CD8-positive, alpha-beta T cell (primary cell): ENCODE measurements at places on chromosomes 12 and 14.

DNA sequence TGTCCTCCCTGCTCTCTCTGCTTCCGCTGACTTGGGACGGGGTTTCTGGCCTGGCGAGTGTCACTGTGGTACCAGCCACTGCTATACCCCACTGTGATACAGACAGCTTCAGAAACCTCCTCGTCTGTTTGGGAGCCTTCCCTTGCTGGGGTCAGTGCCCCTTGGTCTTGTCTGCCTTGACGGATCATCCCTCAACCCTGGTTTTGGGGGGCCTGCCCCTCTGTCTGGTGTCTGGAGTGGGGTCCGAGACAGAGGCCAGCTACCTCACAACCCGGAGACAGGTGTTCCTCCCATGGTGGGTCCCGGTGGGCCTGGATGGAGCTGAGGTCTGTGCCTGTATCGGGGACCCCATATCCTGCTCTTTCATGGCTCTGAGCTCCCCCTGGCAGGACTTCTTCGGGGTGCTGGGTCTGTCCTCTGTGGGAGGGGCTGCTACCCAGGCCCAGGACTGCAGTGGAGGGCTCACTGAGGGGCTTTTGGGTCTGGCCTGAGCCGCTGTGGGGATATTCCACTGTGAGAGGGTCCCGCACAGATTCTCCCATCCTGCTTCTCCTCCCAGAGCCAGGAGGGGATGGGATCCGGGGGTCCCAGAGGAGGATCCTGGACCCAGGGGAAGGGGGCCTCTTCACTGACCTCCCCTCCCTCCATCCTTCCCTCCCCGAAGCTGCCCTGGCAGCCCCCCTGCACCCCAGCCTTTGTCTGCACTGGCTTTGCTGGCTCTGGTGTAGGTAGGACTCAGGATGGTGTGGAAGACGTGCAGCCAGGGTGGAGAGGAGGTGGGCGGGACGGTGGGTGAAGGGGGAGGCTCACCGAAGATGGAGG is 365.5 kb downstream of the TMEM121 start:
- DNase-seq: no peak

DNA sequence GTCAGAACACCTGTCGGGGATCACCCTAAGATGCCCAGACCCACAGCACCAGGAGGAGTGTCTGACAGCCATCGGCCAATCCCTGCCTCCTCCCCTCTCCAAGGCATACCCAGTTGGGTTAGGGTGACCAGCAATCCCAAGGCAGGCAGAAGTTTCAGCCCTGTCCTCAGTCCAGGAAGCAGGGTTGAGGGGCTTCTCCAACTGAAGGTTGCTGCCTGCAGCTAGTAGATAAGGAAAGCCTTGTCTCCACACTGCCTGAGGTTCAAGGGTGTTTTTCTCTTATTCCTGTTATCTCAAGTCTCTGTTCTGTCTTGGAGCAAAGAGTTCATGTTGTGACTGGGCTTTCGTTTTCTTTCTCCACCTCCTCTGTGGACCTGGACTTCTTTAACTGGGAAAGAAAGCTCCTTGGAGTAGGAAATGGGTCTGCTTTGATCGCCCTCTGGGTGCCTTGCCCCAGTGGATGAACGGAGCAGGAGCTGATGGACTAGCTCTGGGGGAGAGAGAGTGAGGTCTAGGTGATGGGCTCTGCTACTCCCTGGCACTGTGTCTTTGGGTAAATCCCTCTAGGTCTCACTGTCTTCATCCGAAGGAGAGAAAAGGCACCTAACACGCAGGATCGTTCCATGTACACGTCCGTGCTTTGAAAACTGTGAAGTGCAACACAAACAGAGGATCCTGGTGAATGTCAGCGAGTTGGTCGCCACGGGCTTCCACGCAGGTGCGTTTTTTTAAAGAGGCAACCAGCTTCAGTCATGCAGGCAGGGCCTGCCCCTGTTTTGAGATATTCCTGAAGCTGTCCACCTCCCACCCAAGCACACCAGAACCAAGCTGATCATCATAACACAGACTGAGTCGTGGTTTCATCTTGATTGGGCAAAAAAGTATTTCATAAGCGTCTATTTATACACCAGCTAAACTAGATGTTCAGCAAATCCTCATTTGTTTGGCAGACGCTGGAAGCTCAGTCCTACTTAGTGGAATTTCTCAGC is 52.5 kb upstream of the FOXN3 start:
- no peak for DNase-seq

- no peak for DNase-seq
Measured at GRCh38 chr14:74126315-74127013, 41.7 kb downstream of the LIN52 start.

- DNase-seq: no peak
Measured at GRCh38 chr12:130334399-130334798, 3.3 kb upstream of the PIWIL1 start.

DNA sequence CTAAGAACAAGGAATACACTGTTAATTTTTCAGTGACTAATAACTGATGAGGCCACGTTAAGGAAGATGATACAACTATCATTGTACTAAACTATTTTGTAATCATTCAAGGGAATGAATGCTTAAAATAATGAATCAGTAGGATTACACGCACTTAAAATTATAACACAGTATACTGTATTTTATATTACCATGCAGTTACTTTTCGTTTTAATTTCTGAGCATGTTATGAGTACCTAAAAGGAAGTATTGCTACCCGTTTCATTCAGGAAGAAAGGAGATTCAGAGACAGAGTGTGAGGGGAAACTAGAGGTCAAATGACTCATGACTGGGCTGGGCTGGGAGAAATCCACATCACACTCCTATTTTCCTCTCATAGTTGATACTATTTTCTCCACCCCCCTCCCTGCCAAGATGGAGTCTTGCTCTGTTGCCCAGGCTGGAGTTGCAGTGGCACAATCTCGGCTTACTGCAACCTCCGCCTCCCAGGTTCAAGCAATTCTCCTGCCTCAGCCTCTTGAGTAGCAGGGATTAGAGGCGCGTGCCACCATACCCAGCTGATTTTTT is 202.0 kb downstream of the PPM1H start:
- DNase-seq: no peak

GRCh38 chr14:100841066-100841760 is 15.3 kb downstream of the MEG3 start:
- no peak for DNase-seq

GRCh38 chr12:13740149-13740545 is 241.3 kb downstream of the GRIN2B start:
- no peak for DNase-seq

GRCh38 chr12:42603246-42603990 is 13.9 kb upstream of the PRICKLE1 start:
- no peak for DNase-seq

DNA sequence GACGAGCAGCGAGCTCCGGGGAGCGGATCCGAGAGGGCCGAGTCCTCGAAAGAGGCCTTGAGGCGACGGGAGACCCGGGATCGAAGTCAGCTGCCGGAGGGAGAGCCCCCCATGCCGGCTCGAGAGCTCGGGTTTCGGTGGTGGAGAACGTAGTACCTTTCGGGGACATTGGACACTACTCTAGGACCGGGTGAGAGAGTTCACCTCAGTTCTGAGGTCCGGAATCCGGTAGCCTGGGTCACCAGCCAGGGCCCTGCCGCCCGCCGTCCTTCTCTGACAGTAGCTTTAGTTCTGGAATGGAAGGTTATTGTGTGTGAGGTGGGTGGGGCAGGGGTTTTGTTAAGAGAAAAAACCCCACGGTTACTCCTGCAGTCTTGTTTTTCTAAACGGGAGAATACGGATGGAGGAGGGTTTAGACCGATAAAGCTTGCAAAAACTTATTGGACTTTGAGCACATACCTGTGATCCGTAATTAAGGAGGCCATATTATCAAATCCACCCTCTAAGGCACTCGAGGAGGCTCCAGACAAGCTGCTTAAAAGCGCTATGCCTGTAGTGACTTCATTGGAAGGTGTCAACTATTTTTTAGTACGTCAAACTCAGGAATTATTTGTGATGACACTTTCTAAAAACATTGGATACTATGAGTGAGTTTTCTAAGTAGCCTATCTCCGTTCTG is 765 bp downstream of the SCYL2 start:
- peak; percentile 23 for DNase-seq

GRCh38 chr12:120231316-120232011 is 30.6 kb upstream of the RPLP0 start:
- peak; percentile 80 for DNase-seq

DNA sequence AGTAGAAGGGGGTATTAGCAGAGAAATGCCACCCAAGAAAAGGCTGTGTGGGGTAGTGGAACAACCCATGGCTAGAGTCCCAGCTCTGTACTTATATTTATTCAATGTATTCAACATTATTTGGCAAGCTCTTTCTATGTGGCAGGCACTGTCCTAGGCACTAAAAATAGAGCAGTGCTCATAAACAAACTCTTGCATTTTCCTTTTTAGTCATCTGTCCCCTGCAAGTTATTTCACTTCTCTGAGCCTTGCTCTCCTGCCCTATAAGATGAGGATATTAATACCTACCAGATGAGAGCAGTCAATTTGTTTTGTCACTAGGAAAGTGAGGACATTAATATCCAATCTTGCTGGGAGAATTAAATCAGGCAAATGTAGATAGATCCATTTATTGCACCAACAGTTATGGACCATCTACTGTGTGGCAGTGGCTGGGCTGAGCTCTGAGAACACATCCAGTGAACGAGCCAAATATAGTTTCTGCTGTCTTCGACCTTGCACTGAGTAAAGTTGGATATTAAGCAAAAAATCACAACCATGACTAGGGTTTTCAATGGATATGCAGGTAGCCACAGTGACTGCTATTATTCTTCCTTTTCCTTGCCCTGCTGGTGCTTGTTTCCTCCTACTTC is 314.3 kb upstream of the TBX3 start:
- no peak for DNase-seq

DNA sequence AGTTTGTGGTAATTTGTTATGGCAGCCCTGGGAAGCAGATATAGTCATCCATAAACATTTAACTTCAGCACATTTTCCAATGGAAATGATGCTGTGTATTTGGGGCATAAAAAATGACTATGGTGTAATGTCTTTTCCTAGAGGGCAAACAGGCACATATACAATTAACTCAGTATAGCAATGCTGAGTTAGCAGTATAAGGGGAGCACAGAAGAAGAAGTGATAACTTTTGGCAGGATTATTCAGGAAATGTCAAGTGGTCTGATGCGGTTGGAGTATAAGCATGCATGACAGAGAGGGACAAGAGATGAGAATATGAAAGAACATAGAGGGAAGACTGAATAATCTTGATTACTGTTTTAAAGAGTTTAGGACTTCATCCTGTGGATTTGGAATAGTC is 55.3 kb upstream of the PRKD1 start:
- no peak for DNase-seq

DNA sequence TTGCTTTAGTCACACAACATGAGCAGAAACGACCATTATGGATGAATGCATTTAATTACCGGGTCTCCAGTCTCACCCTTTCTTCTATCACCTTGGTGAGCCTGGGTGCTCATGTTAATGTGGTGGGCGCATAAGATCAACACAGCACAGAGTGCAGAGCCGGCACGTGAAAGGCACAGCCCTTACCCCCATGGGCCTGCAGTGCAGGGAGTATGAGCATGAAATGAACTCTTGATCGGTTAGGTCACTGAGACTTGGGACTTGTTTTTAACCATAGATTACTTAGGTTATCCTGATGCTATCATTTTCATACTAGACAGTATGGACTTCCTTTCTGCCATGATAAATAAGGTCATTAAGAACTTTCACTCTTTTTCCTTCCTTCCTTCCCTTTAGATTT is 156.8 kb downstream of the CRADD start:
- DNase-seq: no peak

- no peak for DNase-seq
Measured at GRCh38 chr12:74015118-74015517, 522.5 kb upstream of the ATXN7L3B start.

DNA sequence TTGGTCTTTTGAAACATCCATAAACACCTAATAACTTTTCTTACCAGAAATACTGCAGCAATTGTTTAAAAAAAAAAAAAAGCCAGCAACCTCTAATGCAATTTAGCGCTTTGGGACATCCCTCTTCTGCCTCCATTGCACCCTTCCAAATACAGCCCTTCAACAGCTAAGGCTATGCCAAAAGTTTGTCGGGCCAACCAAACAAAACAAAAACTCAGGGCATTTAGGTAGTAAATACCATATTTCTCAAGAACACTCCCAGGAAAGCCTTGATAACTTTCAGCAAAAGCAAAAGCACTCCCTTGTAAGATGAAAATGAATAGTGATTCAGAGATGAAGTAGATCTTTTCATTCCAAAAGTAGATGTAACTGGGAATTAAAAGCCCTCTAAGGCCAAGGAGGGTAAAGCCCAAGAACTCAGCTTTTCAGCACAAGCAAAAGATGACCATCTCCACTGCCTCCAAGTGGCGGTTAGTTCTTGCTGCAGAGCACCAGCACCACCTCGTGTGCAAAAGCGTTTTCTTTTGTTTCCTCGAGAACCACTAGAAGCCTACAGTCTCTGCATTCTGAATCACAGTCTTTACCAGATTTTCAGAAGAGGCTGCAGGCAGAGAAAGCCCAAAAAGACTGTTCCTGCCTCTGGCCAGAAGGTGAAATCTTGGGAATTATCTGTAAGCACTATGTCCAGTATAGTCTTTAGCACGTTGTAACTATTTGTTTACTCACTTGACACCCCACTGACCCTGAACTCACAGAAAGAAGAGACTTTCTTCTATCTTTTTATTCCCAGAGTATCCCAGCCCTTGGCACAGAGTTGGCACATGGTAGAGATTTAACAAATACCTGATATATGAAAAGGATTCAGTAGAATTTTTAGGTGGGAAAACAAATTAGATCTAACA is 53.1 kb downstream of the SIX6 start:
- no peak for DNase-seq

- no peak for DNase-seq
Measured at GRCh38 chr12:13962699-13963098, 18.7 kb downstream of the GRIN2B start.

- DNase-seq: no peak
Measured at GRCh38 chr12:92827836-92828431, 101.2 kb downstream of the EEA1 start.

DNA sequence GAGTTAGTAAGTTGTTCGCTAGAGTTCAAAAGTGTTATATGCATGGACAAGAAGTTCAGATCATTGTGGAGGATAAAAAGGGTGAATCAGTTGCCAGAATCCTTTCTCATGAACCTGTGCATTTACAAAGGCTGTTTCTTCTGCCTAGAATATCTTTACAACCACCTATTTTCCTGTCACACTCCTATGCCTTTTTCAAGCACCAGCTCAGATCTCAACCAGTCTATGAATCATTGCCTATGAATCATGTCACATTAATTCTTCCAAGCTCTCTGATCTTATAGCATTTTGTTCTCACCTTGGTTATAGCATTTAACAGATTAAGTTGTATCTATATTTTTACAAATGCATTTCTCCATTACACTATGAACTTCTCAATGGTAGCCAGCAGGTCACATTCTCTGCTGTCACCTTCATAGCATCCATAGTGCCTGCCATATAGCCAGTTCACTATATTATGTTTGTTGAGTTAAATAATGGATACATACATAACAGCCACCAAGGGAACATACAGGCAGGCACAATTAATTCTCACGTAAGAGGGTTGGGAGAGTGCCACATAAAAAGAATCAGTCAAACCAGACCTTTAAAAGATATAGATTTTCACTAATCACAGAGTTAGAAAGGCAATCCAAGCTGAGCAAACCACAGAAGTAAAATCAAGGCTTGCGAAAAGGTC is 573.0 kb downstream of the FOXG1 start:
- DNase-seq: no peak
